NCI-H1930 (cell line): ENCODE measurements at places on chromosomes 16 and 17.

GRCh38 chr17:18382441-18383078 is 5.0 kb downstream of the EVPLL start:
- no peak for DNase-seq

DNA sequence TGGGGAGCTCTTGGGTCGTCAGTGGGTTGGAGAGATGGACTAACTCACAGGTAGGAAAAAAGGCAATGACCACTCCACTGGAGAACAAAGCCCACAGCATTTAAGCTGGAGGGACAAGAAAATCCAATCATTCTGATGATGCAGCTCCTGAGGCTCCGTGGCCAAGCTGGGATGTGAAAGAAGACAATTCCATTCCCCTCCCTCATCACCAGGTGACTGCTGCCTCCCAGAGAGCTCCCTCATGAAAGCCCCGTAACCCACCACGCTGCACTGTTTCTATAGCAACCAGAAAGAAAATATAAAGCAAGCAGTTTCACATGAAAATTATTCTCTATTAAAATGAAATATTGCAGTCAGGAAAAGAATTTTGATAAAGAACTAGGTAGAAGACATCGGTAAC is 15.2 kb downstream of the ANKRD11 start:
- DNase-seq, result no peak

- no peak for DNase-seq
Measured at GRCh38 chr16:49644145-49644463, 211.8 kb downstream of the ZNF423 start.

DNA sequence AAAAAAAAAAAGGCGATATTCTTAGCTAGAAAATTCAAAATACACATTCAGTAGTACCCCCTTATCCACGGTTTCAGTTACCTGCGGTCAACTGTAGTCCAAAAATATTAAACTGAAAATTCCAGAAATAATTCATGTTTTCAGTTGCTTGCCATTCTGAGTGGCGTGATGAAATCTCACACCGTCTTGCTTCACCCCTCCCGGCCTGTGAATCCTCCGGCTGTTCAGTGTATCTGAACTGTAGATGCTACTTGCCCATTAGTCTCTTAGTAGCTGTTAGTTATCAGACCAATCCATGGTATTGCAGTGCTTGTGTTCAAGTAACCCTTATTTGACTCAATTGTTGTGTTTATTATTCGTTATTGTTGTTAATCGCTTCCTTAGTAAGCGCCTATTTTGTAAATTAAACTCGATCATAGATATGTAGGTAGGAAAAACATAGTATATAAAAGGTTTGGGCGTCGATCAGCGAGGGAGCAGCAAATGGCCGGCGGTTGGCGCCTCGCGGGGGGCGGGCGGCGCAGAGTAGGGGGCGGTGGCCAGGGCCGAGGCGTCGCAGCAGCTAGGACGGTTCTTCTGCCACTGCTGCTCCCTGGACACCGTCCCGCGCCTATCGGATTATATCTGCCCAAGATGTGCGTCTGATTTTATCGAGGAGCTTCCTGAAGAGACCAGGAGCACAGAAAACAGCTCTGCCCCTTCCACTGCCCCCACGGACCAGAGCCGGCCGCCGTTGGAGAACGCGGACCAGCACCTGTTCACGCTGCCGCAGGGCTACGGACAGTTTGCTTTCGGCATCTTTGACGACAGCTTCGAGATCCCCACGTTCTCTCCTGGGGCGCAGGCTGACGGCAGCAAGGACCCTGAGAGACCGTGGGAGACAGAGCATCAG is 39.8 kb upstream of the AKAP1 start:
- DNase-seq, result no peak

DNA sequence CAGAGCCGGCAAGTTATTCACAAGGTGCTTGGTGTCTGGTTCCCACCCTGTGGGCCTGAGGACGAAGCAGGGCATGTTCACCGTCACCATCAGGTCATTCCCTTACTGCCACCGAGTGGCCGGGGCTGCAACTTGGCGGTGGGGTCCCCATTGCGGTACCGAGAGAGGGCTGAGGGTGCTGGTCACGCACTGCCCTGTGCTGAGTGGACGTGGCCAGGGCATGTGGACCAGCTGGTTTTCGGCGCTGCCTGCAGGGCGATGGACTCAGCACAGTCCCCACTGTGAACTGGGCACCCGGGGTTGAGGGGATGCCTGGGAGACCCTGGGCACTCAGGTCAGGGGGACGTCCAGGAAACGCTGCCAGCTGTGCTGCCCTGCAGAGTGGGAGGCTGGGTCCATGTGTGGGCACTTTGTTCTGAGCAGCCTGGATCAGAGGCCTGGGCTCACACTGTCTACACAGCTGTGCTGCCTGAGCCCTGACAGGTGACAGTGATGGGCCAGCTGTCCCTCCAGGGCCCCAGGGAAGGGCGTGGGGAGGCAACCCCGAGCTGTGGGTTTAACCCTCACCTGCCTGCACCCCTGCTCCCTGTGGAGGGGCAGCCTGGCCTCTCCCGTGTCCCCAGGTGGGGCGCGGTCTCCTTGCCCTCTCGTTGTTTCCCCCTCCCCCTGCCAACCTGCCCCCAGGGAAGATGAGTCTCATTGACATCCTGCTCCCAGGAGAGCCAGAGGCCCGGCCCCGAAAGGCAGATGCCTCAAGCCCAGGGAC is 39.3 kb upstream of the GNG13 start:
- no peak for DNase-seq
